MCF 10A (cell line): ENCODE measurements at places on chromosomes 3 and 15. TPM values are rescaled to one million over a fixed set of nuclear protein-coding genes. Genes with fewer than 3 reads are reported as not detected.

GRCh38 chr15:99454941-99455788, 110.6 kb upstream of the MEF2A start:
- H3K27ac ChIP-seq = peak overlapping the region; percentile 81
- H3K4me3 ChIP-seq = peak overlapping the region; percentile 25
- no peaks in the 10 kb centered on the region for H3K36me3 ChIP-seq
- H3K4me1 ChIP-seq = peaks cover 44% of the 10 kb centered on the region
- no peaks in the 10 kb centered on the region for H3K27me3 ChIP-seq

DNA sequence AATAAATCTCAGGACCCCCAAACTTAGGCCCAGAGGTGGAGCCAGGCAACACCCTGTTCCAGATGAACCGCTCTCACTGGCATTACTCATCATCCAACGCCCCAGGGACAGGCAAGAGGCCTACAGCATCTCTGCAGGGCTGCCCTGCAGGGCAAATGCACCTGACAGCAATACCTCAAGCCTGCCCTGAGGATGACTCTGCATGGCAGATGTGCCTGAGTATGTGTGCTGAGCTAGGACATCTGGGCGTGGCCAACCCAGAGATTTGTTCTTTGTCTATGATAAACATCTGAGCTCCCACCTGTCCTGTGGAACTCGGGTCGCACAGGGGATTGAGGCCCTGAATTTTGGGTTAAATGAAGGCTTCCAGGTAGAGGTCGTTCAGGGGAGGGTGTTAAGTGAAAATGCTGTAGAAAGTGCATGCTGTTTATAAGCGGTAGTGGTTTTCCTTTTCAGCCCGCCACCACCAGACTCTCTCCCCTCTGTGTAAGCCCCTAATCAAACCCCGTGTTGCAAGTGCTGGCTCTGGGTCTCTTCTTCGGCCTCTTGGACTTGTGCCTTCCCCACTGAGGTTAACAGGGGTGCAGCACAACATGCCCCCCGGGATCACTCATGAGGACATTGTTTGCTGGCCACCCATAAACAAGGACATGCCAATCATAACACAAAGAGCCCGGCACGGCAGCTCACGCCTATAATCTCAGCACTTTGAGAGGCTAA, 92.3 kb downstream of the ATP10A start:
- no peak for DNase-seq
- no peak overlapping the region for H3K27ac ChIP-seq
- no peaks in the 10 kb centered on the region for H3K27me3 ChIP-seq
- H3K4me1 ChIP-seq = no peaks in the 10 kb centered on the region
- H3K36me3 ChIP-seq = no peaks in the 10 kb centered on the region

- H3K4me1 ChIP-seq = no peaks in the 10 kb centered on the region
- peaks cover 70% of the 10 kb centered on the region for H3K27me3 ChIP-seq
- no peak overlapping the region for H3K27ac ChIP-seq
- H3K4me3 ChIP-seq = no peak overlapping the region
- no peak for DNase-seq
- no peaks in the 10 kb centered on the region for H3K36me3 ChIP-seq
These were observed 7.4 kb downstream of the RASGRF1 start for GRCh38 chr15:79083154-79083553.

Gene CRYGS
- 3.2 and 4.0 TPM in 2 replicates for total RNA-seq

DNA sequence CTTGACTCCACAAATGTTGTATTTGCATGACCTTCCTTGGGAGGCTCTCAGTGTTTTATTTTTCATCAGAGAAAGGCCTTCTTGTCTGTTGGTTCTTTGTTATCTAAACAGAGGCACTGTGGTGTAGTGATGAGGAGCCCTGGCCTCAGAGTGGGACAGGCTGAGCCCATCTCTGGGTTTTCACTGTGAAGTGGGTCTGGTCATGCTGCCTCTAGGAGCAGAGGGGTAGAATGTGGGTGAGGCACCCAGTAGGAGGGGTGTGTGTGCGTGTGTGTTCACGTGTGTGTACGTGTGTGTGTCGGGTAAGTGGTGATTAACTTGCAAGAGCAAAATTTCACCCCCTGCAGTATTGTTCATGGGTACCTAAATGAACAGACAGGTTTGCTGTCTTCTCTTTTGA, 14.4 kb downstream of the KLF13 start:
- H3K36me3 ChIP-seq = peaks cover 18% of the 10 kb centered on the region
- DNase-seq = no peak
- H3K27ac ChIP-seq = no peak overlapping the region
- H3K4me1 ChIP-seq = peaks cover 39% of the 10 kb centered on the region

GRCh38 chr3:81643721-81644120, 117.7 kb downstream of the GBE1 start:
- H3K4me3 ChIP-seq = no peak overlapping the region
- DNase-seq = peak; percentile 38

DNA sequence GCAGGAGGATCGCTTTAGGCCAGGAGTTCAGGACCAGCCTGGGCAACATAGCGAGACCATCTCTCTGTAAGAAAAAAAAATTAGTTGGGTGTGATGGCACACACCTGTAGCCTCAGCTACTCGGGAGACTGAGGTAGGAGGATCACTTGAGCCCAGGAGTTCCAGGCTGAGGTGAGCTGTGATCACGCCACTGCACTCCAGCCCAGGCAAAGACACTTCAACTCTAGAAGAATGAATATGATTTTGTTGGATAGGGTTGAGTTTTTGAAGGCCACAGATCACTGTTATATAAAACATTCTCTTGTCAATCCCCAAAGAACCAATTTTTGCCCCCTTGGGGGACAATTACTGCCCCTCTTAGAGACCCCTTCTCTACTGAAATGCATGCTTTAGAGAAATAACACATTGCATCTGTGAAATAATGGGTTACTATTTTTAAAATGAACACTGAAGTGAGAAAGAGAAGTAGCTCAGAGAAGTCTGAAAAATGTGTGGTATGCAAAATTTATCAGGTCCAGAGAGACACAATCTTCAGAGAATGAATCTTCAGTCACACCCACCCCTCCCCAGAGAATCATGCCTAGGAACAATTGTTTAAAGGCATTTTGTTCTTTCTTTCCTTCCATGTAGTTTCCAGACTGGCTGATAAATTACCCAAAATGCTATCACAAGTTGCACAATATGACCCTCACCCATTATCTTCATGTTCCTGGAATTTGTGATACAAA, 42.7 kb downstream of the METTL6 start:
- H3K36me3 ChIP-seq = no peaks in the 10 kb centered on the region
- no peaks in the 10 kb centered on the region for H3K27me3 ChIP-seq
- no peak overlapping the region for H3K27ac ChIP-seq
- DNase-seq = no peak

DNA sequence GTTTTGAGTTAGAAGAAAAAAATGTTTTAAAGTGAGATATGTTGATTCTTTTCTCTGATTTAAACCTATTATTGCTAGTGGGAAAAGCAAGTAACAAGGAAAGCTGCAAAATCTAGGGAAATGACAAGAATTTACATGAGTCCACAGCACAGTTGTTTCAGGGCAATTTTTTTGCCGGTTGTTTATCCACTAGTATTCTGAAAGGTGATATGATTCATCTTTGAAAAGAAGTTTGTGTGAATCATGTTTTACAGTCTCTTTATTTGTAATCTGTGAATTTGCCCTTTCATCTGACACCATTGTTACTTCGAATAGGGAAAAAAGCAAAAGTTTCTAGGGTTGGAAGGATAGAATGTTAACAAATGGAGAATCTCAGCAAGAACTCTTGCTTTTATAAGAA, 894.7 kb downstream of the OTOL1 start:
- H3K36me3 ChIP-seq = no peaks in the 10 kb centered on the region
- H3K4me1 ChIP-seq = peaks cover 18% of the 10 kb centered on the region
- no peaks in the 10 kb centered on the region for H3K27me3 ChIP-seq
- H3K27ac ChIP-seq = peak overlapping the region; percentile 64
- DNase-seq = peak; percentile 38

GRCh38 chr3:87127281-87127680, 99.8 kb upstream of the CHMP2B start:
- H3K4me1 ChIP-seq = no peaks in the 10 kb centered on the region
- no peak overlapping the region for H3K4me3 ChIP-seq
- no peak overlapping the region for H3K27ac ChIP-seq
- no peaks in the 10 kb centered on the region for H3K36me3 ChIP-seq
- H3K27me3 ChIP-seq = no peaks in the 10 kb centered on the region

GRCh38 chr15:65650312-65651041, 28.7 kb downstream of the SLC24A1 start:
- DNase-seq = no peak
- no peak overlapping the region for H3K4me3 ChIP-seq
- H3K36me3 ChIP-seq = peaks cover 20% of the 10 kb centered on the region
- H3K4me1 ChIP-seq = peaks cover 26% of the 10 kb centered on the region
- no peaks in the 10 kb centered on the region for H3K27me3 ChIP-seq
- no peak overlapping the region for H3K27ac ChIP-seq

GRCh38 chr3:12536423-12536822, 8.9 kb downstream of the MKRN2OS start:
- peak overlapping the region; percentile 23 for H3K27ac ChIP-seq
- peaks cover 65% of the 10 kb centered on the region for H3K36me3 ChIP-seq
- H3K27me3 ChIP-seq = no peaks in the 10 kb centered on the region
- H3K4me1 ChIP-seq = no peaks in the 10 kb centered on the region
- DNase-seq = no peak
- H3K4me3 ChIP-seq = no peak overlapping the region

Gene GOLGA8J
- 0.21 TPM in 1 of 2 replicates, not detected in the other for total RNA-seq

Gene SH2D7
- not detected in 2 replicates for total RNA-seq

Gene EPHA3
- not detected in 2 replicates for total RNA-seq

Gene MYRIP
- total RNA-seq = 0.10 and 0.19 TPM in 2 replicates

DNA sequence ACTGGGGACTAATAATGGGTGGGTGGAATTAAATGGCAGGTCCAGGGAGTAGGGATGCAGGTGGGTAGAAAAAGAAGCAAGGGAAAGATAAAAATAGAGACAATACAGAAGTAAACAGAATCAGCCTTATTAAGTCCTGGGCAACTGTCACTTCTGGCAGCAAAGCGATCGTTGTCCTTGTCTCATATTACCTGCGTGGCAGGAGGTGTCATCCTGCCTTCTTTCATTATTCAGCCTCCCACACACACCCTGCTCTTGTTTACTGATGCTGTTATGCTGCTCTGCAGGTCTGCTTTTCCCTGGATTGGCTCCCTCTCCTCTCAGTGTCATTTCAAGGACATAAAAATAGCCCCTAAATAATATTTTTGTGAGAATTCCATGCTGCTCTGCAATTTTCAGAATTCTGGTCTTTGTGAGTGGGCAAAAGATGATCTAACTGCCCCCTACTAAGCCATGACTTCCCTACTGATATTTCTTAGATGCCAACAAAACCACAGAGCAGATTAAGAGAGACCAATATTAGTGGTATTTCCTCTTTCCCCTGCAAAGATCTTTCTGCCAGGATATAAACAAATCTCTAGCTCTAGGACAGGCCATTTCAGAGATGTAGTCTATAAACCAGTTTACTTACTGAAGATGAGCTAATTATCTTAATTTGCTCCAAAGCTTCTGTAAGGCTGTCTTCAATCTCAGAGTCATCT, 8.5 kb downstream of the VEPH1 start:
- H3K36me3 ChIP-seq = no peaks in the 10 kb centered on the region
- H3K4me3 ChIP-seq = no peak overlapping the region
- no peak for DNase-seq
- no peaks in the 10 kb centered on the region for H3K27me3 ChIP-seq
- peaks cover 22% of the 10 kb centered on the region for H3K4me1 ChIP-seq

DNA sequence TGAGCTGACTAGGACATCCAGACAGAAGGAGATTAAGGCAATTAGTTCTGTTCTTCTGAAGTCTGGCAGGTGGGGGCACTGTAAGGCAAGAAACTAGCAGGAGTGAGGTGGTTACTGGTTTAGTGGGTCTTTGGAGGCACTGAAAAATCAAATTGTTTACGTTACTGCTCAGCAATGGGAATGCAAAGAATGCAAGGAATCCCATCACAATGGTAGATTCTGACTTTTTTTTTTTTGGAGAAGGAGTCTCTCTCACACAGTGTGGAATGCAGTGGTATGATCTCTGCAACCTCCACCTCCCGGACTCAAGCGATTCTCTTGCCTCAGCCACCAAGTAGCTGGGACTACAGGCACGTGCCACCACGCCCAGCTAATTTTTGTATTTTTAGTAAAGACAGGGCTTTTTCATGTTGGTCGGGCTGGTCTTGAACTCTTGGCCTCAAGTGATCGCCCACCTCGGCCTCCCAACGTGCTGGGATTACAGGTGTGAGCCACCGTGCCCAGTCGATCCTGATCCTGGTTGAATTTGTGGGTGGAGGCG, 16.4 kb downstream of the FAM107A start:
- no peak overlapping the region for H3K27ac ChIP-seq
- peaks cover 20% of the 10 kb centered on the region for H3K4me1 ChIP-seq
- H3K27me3 ChIP-seq = peaks cover 4% of the 10 kb centered on the region
- H3K4me3 ChIP-seq = no peak overlapping the region
- no peaks in the 10 kb centered on the region for H3K36me3 ChIP-seq

Gene UROC1
- total RNA-seq = not detected in 2 replicates

DNA sequence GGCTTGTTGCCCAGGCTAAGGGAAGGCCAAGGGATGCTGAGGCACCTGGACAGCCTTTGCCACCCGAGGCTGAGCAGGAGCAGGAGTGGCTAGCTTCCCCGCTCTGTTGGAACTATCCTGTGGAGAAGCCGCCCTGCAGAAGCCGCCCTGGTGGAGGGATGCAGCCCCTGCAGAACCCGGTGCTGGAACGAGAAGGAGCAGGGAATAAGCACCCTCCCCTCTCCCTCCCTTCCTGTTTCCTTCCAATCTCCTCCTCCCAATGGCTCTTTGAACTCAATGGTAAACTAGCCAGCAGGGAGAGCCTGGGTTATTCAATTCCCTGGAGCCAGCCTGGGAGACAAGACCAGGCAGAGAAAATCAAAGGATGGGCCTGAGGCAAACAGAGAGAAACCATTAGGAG, 11.8 kb upstream of the HRG start:
- H3K4me3 ChIP-seq = no peak overlapping the region
- no peaks in the 10 kb centered on the region for H3K36me3 ChIP-seq
- H3K27me3 ChIP-seq = no peaks in the 10 kb centered on the region
- DNase-seq = no peak
- no peaks in the 10 kb centered on the region for H3K4me1 ChIP-seq

Gene PLAAT1
- 0.93 and 1.0 TPM in 2 replicates for total RNA-seq

DNA sequence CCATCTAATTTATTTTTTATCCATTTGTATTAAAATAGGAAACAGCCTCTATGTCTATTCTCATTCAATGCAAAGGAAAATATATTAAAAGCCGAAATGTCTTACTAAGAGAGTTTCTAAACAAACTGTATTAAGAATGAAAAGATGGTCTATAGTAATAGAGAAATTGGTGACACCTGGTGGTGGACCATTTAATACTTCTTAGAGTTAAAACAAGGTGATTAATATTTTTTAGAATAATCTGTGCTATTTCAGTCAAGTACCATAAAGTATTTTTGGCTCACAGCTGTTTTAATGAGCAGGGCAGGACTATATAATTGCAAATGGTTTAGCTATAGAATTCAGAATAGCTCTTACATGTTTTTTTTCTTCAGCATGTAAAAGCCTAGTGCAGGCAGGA, 55.7 kb downstream of the SYNPR start:
- H3K36me3 ChIP-seq = no peaks in the 10 kb centered on the region
- H3K27ac ChIP-seq = no peak overlapping the region
- DNase-seq = peak; percentile 16
- H3K4me3 ChIP-seq = no peak overlapping the region

- H3K36me3 ChIP-seq = no peaks in the 10 kb centered on the region
- no peak for DNase-seq
- no peak overlapping the region for H3K27ac ChIP-seq
- H3K27me3 ChIP-seq = no peaks in the 10 kb centered on the region
These were observed 22.4 kb downstream of the CD86 start for GRCh38 chr3:122077293-122078234.

GRCh38 chr3:194396859-194397756, 2.0 kb downstream of the GP5 start:
- no peak overlapping the region for H3K4me3 ChIP-seq
- peaks cover 6% of the 10 kb centered on the region for H3K36me3 ChIP-seq
- H3K27ac ChIP-seq = no peak overlapping the region
- no peak for DNase-seq
